ENCODE measurements at places on chromosomes 6 and 20.

- no peak for DNase-seq
These were observed 12.9 kb upstream of the NTSR1 start for GRCh38 chr20:62695448-62696414.

DNA sequence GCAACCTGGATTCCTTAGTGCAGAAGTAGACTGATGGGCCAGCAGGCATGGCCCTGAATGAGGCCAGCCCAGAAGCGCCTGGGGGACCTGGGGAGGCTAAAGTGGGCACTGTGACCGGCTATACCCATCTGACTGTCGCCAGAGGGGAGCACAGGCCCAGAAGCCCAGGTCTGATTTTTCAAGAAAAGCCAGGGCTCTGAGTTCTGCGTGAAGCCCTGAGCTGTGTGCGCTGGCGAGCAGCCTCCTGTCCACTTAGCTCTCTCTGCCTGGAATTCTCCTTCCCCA is 111.7 kb downstream of the SULF2 start:
- no peak for DNase-seq

DNA sequence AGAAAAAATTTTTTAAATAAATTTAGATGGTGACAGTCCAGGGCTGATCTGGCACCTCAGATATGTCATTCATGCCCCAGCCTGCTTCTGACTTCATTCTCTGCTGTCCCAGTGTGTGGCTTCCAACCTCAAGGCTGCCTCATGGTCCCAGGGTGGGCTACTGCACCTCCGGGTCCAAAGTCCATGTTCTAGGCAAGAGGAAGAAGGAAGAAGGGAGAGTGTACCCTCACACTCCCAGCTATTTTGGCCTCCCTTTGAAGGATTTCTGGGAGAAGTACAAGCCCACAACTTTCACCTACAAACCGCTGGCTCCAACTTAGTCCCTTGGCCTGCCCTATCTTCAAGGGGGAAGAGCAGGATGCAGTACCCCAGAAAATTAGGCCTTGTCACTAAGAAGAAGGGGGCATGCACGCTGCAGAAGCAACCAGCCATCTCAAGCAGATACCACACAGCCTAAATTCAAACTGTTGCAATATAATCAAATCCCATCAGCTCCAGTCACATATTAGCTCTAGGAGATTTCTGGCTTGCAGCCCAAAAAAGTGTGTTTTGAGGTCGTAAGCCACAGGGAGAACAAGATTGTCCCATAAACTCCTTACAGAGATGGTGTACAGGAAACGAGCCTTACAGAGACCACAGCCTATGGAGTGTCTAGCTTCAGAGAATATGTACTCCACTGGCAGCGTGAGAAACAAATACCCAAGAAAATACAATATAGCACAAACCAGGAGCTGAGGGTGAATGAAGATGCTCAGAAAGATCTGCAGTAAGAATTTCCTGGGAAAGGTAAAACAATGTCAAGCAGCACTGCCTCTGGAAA is 906 bp upstream of the BTN3A2 start:
- DNase-seq, result no peak

DNA sequence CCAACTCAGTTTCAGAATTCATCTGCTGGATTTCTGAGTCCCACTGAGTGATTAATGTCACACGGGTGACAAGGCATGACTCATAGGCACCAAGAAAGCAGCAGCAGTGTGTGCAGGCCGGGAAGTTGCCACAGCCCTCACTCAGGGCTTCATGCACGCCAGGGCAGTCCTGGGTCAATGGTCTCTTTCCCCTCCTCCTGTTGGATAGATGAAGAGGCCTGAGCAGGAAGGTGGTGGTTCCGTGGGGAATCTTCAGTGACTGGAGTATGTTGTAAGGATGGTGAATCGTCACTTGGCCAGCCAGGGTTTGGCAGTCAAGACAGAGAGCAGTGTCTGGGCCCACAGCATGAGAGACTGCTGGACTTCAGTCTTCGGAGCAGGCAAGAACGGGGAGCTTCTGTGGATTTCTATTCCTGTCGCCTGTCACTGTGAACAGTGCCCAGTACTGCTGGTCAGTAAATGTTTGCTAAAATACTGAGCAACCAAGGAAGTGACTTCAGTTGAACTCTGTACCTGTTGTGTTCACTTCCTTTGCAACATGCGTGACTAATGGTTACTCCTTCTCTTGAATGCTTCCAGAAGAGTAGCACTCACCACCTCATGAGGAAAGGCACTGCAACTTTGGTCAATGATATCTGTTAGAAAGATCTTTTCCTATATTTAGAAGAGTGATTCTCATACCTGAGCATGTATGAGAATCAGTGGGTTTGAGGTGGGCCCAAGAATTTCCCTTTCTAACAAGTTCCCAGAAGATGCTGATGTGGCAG is 62.0 kb upstream of the CD93 start:
- peak; percentile 44 for DNase-seq

DNA sequence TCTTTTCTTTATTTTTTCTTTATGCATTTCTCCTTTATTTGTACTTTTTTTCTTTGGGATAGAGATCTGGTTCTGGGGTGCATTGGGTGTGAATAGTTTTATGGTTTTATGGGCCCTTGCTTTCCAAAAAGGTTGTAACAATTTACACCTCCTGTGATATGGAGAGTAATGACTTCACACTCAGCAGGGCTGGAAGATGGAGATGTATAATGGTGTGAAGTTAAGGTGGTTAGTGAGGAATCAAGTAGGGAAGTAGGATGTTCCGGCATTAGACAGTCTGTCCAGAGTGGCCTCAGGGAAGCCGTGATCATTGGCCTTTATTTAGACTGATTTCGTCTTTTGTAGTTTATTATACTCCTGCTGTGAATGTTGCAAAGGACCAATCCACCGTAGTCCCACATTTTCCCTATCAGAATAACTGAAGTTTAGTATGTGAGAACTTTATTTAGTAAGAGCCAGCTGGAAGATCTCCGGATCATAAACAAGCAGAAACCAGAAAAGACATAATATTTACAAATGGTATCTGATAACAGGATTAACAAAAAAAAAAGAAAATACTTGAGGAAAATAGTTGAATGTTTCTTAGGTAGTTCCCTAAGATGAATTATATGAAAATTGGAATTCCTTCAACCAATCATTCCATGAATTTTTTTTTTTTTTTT is 255.5 kb downstream of the TBC1D7 start:
- no peak for DNase-seq

All from KBM-7 (cell line).